ENCODE measurements at places on chromosomes 12 and 14.

GRCh38 chr12:120640861-120641833 lies 721 bp downstream of the CABP1 start:
- DNase-seq = no peak

DNA sequence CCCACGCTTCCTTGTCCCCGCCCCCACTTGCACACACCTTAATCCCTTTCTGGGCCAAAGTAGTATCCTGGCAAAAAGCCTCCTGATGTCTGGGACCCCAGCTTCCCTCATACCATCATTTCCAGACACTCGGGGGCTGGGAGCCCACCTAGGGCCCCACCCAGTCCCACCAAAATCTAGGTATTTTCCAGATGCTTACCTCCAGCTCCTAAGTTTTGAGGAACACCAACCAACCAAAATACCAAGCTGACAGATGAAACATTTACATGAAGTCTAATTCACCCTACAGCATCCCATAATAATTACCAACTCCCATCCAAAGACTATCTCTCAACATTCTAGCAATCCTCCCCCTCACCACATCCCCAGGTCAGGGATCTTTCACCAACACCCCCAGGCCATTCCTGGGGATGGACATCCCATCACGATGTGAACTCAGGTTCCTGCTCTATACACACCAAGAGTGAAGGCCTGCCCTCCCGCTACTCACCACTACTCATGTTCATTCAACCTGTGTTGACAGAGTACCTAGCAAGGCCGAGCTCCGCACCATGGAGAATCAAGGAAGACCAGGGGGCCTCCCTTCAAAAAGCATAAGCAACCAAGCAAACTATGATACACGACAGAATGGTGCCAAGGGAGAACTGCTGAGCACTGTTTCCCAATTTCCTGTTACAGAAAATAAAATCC lies 1.6 kb upstream of the CHD4 start:
- DNase-seq = no peak

DNA sequence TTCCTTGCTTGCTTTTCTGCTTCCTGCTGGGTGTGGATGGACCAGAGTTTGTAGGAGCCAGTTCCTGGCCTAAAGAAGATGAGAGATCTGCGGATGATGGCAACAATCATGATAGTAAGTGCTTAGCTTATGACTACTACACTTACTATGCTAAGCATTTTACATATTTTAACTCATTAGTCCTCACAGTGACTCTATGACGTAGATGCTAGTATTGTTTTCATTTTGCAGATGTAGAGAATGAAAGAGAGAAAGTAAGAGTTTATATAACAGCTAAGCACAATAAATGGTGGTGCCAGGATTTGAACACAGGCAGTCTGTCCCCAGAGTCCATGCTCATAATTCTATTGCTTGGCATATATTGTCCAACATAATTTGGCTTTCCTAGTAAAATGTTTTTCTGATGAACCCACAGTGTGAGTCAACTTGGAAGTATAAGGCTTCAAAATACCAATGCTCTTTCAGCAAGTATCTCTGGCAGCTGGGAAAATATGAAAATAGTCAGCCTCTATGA lies 363.2 kb upstream of the DDHD1 start:
- no peak for DNase-seq

GRCh38 chr14:105412771-105413543 lies 6.7 kb upstream of the MTA1 start:
- DNase-seq = no peak

DNA sequence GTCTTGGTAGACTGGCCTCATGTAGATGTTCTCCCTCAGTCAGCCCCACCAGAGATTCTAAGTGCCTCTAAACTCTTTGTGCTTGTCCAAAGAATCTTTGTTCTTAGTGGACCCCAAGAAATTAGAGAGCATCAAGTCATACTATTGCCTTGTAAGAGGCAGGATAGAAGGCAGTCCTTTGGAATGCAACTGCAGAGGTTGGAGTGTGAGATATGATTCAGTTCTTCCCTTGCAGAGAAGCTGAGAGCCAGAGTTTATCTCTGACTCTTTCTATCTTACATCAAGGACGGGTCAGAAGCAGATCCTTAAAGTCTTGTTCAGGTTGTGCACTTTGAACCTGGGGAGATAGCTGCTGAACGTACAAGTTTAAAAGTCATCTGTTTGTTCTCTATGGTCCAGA lies 21.1 kb downstream of the TMX1 start:
- no peak for DNase-seq

- DNase-seq = no peak
These were observed 42.0 kb downstream of the SSH1 start for GRCh38 chr12:108815369-108815768.

DNA sequence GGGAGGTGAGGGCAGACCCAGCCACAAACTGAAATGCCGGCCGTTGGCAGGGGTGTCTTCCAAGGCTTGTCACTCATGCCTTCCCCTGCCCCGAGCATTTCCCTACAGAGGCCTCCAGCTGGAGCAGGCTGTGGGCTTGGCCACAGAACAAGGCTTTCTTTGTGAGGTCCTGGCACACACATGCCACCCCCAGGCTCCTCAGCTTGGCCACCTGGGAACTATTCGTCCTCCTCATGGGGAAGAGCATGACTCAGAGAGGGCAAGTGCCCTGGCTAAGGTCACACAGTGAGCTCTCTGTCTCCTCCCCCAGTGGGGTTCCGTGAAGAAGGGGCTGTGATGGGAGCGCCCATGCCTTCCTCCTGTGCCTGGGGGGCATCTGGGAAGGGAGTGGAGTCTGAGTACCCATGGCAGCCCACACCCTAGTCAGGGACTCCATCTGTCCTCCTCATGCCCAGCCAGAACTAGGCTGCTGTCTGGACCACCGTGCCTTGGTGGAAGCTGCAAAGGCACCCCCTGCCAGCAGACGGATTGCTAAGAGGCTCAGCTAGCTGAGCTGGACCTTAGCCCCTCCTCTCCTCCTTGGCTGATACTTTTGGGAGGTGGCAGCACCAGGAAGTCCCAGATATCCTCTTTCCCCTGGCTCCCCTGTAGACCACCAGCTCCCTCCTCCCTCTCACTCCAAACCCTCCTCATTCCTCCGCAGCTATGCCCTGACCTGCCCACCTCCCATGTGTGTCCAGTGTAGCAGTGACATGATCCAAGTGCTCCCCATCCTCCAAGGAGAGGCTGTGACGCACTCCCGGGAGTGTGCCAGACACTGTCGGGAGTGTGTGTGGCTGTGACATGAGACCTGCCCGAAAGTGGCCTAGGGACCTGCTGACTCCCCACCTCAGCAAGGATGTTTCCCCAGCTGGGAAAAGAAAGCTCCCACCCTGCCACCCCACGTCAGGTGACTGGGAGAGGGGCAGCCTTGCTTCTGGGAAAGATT lies 21.4 kb downstream of the ABCB9 start:
- DNase-seq = no peak

- DNase-seq = peak; percentile 28
These were observed at the start of gene CFL2 for GRCh38 chr14:34714320-34715126. Gene CFL2, minus strand, starts transcription at chr14:34714593. Its CDS starts 53 bp downstream, at chr14:34714540.

DNA sequence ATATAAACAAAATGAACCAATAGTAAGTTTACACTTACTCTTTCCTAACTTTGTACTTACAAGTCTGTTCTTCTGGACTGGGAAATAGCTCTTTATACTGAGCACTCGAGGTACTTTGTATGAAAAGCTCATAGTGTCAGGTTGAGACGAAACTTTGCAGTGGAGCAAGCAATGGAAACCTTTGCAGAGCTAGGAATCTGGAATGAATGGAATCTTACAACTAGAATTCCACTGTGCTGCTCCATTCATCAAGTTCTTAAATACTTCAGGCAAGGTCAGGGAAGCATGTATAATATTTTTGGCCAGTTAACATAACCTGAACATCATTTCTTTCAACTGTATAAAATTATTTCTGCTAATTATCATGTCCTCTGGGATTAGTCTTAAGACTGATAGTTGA lies 1327.5 kb upstream of the FLRT2 start:
- no peak for DNase-seq

DNA sequence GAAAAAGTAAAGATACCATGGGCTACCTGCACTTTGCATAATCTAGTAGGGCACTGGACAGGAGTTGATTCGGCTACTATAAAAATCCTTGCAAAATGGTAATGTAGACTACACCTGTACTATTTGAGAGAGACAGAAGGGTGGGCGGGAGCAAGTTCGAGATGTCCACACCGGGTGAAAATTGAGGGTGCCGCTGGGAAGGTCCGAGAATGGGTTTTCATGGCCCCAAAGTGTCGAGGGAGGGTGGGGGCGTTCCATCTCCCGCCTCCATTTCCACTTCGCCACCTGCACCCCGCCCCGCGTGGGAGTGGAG lies 648 bp downstream of the SNX6 start:
- DNase-seq = no peak

DNA sequence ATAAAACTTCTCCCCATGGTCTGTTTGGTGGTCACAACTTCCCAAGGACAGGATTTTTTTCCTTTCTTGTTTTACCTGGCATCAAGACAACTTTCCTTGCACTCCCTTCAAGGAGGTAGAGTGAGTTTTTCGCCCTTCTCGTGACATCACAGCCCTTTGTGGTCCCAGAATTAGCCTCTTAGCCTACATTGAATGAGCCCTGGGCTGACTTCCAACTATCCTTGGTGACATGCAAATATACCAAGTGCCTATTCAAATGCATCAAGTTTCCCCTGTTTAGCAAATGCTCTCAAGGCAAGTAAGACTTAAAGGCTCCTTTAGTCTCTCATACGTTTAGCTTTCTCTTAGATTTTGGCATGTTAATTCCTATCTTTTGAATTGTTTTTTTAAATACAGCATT lies 36.6 kb downstream of the TC2N start:
- DNase-seq = no peak

- no peak for DNase-seq
These were observed 3.7 kb downstream of the KRT6B start for GRCh38 chr12:52448228-52448627.

DNA sequence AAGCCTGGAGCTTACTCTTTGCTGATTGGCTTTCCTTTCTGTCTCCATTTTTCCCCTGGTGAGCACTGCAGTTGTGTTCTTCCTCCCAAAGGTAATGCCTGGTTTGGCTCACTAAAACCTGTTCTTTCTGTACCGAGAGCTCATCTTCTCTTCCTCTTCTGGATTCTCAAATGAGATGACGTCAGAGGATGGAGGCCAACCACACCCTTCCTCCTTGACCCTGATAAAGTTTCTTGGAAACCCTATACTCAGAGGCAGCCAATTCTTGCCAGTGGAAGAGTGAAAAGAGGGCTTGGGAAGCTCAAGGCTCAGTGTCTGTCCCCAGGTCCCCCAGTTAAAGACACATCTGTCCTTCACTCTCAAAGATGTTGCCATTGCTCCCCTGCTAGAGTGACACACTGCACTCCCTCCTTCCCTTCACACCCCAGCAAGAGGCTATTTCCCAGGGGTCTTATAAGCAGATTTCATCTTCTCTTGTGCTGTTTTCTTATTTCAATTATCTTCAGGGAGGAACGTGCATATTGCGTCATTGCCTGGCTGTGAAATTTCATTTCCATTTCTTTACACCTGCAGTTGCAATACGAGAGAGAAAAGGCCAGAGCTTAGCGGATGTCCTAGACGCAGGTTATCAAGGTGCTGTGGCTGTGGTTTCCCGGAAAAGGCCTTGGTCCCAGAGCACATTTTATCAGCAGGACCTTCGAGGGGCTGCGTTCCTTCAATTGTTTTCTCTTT lies 27.3 kb downstream of the NTF3 start:
- DNase-seq = no peak

- DNase-seq = no peak
These were observed 2.7 kb downstream of the FAIM2 start for GRCh38 chr12:49901026-49901425.

- no peak for DNase-seq
These were observed 3.6 kb downstream of the DIP2B start for GRCh38 chr12:50508414-50508813.

- no peak for DNase-seq
These were observed 84.1 kb downstream of the BCAT1 start for GRCh38 chr12:24864796-24865125.

DNA sequence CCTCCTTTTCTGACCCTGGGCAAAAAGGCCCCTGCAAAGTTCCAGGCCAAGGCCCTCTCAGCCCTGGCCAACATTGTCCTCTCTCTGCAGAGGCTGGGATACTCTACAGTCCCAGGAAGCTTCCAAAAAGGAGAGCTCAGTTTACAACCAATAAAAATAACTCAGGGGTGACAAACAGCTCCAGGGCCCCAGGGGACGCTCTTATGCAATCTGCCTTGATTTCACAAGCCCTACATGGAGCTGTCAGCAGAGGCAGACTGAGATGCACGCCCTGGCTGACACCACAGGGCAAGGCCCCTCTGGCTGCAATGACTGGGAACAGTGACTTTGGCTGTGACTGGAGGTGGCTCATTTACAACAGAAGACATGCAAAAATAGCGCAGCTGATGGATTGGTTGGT lies 129.0 kb upstream of the MED13L start:
- DNase-seq = no peak

GRCh38 chr12:125220404-125221273 lies 155.4 kb downstream of the AACS start:
- DNase-seq = no peak

Data from esophagus squamous epithelium (tissue), 5 donors.